ENCODE measurements at places on chromosomes 7 and 10. TPM values are rescaled to one million over a fixed set of nuclear protein-coding genes. Genes with fewer than 3 reads are reported as not detected.

Gene LOXL4
- 5.2 TPM for polyA plus RNA-seq

GRCh38 chr7:116583653-116584052, 58.8 kb downstream of the CAV1 start:
- no peaks in the 10 kb centered on the region for H3K36me3 ChIP-seq
- no peak overlapping the region for H3K4me3 ChIP-seq
- no peak overlapping the region for H3K27ac ChIP-seq
- no peaks in the 10 kb centered on the region for H3K27me3 ChIP-seq

DNA sequence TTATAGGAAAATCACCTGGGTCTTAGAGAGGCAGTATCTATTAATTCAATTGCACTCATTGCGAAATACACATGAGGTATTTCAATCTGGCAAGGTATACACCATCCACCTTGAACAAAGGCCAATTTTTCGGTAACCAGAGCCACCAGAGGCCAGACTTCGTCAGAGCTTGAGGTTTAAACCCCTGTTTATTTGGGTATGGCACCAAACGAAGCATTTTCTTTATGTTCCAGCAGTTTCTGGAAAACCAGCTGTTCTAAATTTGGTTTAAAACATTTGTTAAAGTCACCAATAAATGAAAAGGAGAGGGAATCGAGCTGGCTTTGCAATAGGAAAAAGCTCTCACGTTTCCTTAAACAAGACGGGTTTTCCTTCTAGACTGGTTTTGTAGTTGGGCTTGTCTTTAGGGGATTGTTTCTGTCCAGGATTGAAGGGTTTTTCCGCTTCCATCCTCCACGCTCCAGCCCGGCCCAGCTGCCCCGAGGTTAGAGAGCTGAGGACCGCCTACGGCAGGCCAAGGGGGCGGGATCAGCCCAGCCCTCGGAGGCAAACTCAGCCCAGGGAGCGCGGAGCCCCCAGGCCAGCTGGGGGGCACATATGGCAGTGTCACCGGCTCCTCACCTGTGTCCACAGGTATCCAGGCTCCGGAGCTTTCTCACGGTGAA, 539.4 kb upstream of the MGMT start:
- no peak overlapping the region for H3K27ac ChIP-seq
- no peak for DNase-seq
- H3K36me3 ChIP-seq, result no peaks in the 10 kb centered on the region
- no peak overlapping the region for H3K4me3 ChIP-seq
- H3K27me3 ChIP-seq, result peaks cover 5% of the 10 kb centered on the region
- H3K4me1 ChIP-seq, result peaks cover 3% of the 10 kb centered on the region

Gene PDE6C
- 1.5 TPM for polyA plus RNA-seq

- DNase-seq, result peak; percentile 68
- H3K4me1 ChIP-seq, result no peaks in the 10 kb centered on the region
- no peak overlapping the region for H3K27ac ChIP-seq
- H3K27me3 ChIP-seq, result no peaks in the 10 kb centered on the region
- H3K36me3 ChIP-seq, result no peaks in the 10 kb centered on the region
Observed at GRCh38 chr10:87593702-87594101, 66.0 kb upstream of the PAPSS2 start.

- H3K27me3 ChIP-seq, result no peaks in the 10 kb centered on the region
- H3K4me3 ChIP-seq, result no peak overlapping the region
- no peaks in the 10 kb centered on the region for H3K4me1 ChIP-seq
- H3K27ac ChIP-seq, result no peak overlapping the region
Observed at GRCh38 chr7:158774952-158775351, 54.4 kb downstream of the ESYT2 start.

DNA sequence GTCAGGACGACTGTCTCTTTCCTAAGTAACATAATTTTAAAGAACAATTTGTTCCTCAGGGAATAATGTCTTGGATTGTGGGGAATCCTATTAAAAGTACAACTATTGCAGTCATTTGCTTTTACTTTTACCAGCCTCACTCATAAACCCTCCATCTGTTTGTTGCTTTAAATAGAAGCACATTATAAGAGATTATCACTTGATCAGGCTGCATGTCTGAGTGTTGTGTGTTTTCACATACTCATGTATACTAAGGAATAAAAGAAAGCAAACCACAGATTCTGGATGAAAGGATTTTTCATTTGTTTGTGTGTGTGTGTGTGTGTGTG, 1077.8 kb downstream of the KCNMA1 start:
- H3K36me3 ChIP-seq, result no peaks in the 10 kb centered on the region
- no peak overlapping the region for H3K27ac ChIP-seq
- no peak overlapping the region for H3K4me3 ChIP-seq
- no peaks in the 10 kb centered on the region for H3K4me1 ChIP-seq
- DNase-seq, result no peak
- no peaks in the 10 kb centered on the region for H3K27me3 ChIP-seq

DNA sequence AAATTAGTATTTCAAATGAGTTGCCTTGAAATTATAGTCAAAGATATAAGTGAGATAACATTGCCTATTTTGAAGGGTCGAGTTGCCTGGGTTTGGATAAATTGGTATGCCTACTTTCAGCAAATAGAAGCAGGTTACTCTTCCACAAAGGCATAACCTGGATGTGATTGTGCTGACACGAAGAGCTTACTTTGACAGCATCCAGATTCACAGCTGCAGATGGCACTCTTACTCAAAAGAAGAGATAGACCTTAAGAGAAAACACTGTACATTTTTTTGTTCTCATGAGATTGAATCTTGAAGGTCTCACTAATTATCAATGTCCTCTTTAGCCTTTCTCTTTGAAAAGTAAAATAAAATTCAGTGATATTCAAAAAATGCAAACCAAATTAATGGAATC, 1338.7 kb downstream of the REEP3 start:
- no peak overlapping the region for H3K4me3 ChIP-seq
- DNase-seq, result no peak

Gene RADIL
- 9.4 TPM for polyA plus RNA-seq

Gene CLRN3
- polyA plus RNA-seq, result not detected

- H3K27ac ChIP-seq, result no peak overlapping the region
- DNase-seq, result no peak
- no peak overlapping the region for H3K4me3 ChIP-seq
- no peaks in the 10 kb centered on the region for H3K36me3 ChIP-seq
- peaks cover 4% of the 10 kb centered on the region for H3K4me1 ChIP-seq
Observed at GRCh38 chr7:127417346-127417745, 24.8 kb upstream of the ZNF800 start.

- no peak for DNase-seq
- no peak overlapping the region for H3K4me3 ChIP-seq
- H3K4me1 ChIP-seq, result no peaks in the 10 kb centered on the region
- peak overlapping the region; percentile 20 for H3K27ac ChIP-seq
- H3K27me3 ChIP-seq, result no peaks in the 10 kb centered on the region
Observed at GRCh38 chr10:101939008-101939648, 95.5 kb upstream of the KCNIP2 start.

Gene ANKRD7
- 2.2 TPM for polyA plus RNA-seq

DNA sequence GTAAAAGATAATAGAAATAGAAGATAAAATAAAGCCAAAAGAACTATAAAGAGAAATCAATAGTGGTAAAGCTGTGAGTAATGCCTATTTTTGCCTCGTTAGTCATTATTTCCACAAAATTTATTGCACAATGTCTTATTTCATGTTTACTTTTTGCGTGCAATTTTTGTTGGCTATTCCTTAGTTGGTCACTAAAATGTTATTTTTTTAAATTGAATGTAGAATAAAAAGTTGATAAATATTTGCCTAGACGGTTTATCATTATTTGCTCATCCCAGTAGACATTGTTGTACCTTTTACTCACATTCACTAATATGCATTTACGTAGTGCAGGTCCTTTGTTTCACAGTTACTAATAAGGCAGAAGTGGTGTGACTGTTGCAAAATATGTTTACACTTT, 227.8 kb upstream of the BMPER start:
- no peak overlapping the region for H3K4me3 ChIP-seq
- H3K27ac ChIP-seq, result no peak overlapping the region
- H3K36me3 ChIP-seq, result no peaks in the 10 kb centered on the region
- no peak for DNase-seq

GRCh38 chr10:75611172-75611992, 180.0 kb downstream of the LRMDA start:
- DNase-seq, result no peak
- H3K27ac ChIP-seq, result peak overlapping the region; percentile 58
- no peak overlapping the region for H3K4me3 ChIP-seq
- H3K36me3 ChIP-seq, result no peaks in the 10 kb centered on the region
- H3K27me3 ChIP-seq, result no peaks in the 10 kb centered on the region
- H3K4me1 ChIP-seq, result peaks cover 15% of the 10 kb centered on the region

DNA sequence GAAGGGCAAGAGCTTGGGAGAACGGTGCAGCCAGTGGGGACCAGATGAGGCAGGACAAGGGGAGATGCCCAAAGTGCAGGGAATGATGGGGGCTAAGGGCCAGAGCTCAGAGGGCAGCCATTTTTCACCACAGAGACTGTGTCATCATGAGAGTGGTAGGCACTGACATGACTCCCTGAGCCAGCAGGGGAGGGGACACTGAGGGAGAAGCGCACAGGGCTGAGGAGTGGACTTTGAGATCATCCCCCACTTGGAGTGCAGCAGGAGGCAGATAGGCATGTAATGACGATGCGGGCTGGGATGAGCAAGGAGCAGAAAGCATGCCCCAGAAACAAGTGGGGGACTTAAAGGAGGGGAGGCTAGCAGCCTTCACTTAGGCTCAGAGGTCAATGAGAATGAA, 5.2 kb upstream of the SMKR1 start:
- DNase-seq, result no peak
- H3K4me3 ChIP-seq, result no peak overlapping the region
- no peak overlapping the region for H3K27ac ChIP-seq
- H3K27me3 ChIP-seq, result peaks cover 8% of the 10 kb centered on the region
- no peaks in the 10 kb centered on the region for H3K4me1 ChIP-seq

Gene IRF5
- polyA plus RNA-seq, result 2.0 TPM

DNA sequence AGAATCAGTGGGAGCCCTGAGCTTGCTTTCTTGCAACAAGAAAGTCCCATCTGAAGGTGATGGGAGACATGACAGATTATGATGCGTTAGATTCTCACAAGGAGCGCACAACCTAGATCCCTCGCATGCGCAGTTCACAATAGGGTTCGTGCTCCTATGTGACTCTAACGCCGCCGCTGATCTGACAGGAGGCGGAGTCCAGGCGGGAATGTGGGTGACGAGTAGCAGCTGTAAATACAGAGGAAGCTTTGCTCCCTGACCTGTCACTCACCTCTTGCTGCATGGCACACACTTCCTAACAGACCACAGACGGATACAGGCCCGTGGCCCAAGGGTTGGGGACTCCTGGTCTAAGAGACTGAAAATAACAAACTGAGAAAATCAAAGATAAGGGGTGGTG, 1163.4 kb upstream of the AUTS2 start:
- H3K36me3 ChIP-seq, result no peaks in the 10 kb centered on the region
- no peaks in the 10 kb centered on the region for H3K4me1 ChIP-seq
- no peak for DNase-seq
- no peaks in the 10 kb centered on the region for H3K27me3 ChIP-seq

Gene DKK1
- polyA plus RNA-seq, result 4.4 TPM

GRCh38 chr7:96361116-96361857, 39.4 kb upstream of the SLC25A13 start:
- no peak overlapping the region for H3K4me3 ChIP-seq
- H3K36me3 ChIP-seq, result no peaks in the 10 kb centered on the region
- H3K27ac ChIP-seq, result no peak overlapping the region
- no peak for DNase-seq

Gene GPR141
- polyA plus RNA-seq, result 0.74 TPM

GRCh38 chr7:98456866-98457265, 56.0 kb upstream of the BAIAP2L1 start:
- no peak overlapping the region for H3K27ac ChIP-seq
- no peaks in the 10 kb centered on the region for H3K27me3 ChIP-seq
- no peaks in the 10 kb centered on the region for H3K36me3 ChIP-seq
- no peak for DNase-seq
- no peak overlapping the region for H3K4me3 ChIP-seq

GRCh38 chr7:65955718-65956117, 26.3 kb downstream of the GUSB start:
- H3K4me3 ChIP-seq, result no peak overlapping the region
- no peak for DNase-seq
- H3K27ac ChIP-seq, result no peak overlapping the region
- H3K27me3 ChIP-seq, result no peaks in the 10 kb centered on the region

DNA sequence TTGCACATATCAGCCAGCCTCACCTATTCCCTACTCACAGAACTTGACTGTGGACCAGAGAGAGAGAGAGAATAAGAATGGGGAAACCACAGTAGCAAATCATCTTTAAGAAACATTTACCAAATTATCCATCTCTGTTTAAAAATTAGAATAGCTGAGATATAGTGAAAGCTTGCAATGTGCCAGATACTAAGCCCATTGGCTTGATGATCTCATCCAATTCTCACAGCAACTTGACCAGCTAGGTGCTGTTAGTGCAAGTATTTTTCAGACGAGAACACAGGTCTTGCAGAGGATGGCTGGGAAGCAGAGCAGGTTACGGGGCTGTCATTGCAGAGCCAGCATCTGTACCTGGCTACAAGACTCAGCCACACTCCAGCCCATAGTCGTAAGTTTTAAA, 50.9 kb downstream of the KLF6 start:
- H3K36me3 ChIP-seq, result no peaks in the 10 kb centered on the region
- no peak for DNase-seq
- no peaks in the 10 kb centered on the region for H3K4me1 ChIP-seq
- no peak overlapping the region for H3K27ac ChIP-seq
- H3K4me3 ChIP-seq, result no peak overlapping the region

Gene SRRM3
- polyA plus RNA-seq, result 0.27 TPM

Gene EPHB6
- polyA plus RNA-seq, result 29.3 TPM

DNA sequence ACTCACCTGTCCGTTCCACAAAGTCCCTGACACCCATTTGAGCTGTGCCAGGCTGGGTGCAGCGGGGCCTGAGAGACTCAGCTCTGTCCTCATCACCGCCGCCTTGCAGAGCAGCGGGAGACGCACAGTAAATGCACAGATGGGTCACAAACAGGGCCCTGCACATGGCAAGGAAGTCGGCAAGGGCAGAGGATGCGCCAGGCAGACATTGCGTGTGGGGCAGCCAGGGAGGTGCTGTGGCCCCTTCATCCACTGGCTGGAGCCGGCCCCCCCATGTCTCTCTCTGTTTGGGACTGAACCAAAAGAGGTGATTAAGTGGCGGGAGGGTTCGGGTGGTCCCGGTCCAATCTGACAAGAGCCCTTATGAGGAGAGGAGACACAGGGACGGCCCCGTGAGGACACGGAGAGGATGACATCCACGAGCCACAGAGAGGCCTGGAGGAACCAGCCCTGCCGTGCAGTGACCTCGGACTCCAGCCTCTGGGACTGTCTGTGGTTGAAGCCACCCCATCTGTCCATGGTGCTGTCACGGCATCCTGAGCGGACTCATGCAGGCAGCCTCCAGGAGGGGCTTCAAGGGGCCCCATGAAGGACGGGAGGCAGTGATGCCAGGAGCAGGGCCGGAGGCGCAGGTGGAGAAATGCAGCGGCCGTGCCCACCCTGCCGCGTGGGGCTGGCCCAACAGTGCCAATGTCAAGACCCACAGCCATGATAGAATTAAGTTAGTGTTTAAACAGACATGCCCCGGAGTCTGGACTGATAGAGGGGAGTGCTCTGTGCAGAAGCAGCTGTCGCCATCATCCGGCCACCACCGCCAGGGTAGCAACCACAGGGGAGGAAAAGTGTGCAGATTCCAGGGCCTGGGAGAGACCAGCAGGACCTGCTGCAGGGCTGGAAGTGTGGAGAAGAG, 28.4 kb upstream of the FOXL3 start:
- no peaks in the 10 kb centered on the region for H3K36me3 ChIP-seq
- no peak overlapping the region for H3K4me3 ChIP-seq
- H3K4me1 ChIP-seq, result no peaks in the 10 kb centered on the region
- DNase-seq, result peak; percentile 55
- H3K27ac ChIP-seq, result no peak overlapping the region
- no peaks in the 10 kb centered on the region for H3K27me3 ChIP-seq

Data from left lung (tissue), 14 donors.